ENCODE measurements at places on chromosomes 2 and 18.

- DNase-seq = no peak
Observed at GRCh38 chr2:174750923-174751441, 13.3 kb downstream of the CHRNA1 start.

DNA sequence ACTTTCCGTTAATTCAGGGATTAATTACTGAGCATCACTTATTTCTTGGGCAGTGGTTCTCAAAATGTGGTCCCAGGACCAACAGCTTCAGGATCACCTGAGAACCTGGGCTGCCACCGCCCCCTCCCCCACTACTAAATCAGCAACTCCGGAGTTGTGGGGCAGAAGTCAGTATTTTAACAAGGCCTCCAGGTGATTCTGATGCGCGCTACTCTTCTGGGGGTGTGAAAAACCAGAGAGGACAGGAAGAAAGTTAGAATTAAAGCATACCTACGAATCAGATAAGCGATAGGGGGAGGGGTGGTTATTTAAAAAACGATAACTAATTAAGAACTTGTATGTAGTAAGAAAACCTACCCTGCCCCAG lies 319 bp downstream of the ZSCAN30 start:
- DNase-seq = no peak

DNA sequence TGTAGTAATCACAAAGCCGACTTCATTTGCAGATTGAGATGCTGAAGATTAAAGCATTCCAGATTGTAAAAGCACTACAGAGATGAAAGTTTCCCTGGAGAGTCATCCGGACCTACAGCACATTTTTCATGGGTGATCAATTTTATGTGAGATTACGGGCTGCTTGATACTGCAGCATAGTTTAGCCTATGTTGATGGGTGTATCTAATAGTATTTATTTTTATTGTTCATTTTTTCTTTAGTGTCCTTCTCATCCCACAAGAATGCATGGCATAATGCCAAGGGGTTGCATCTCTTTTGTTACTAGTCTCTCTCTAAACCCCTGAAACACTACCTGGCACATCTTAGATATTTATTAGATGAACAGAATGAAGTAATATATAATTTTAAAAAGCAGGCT lies 240.4 kb downstream of the MBD2 start:
- DNase-seq = peak; percentile 75

GRCh38 chr18:3985020-3985419 lies 470.1 kb downstream of the DLGAP1 start:
- DNase-seq = no peak

DNA sequence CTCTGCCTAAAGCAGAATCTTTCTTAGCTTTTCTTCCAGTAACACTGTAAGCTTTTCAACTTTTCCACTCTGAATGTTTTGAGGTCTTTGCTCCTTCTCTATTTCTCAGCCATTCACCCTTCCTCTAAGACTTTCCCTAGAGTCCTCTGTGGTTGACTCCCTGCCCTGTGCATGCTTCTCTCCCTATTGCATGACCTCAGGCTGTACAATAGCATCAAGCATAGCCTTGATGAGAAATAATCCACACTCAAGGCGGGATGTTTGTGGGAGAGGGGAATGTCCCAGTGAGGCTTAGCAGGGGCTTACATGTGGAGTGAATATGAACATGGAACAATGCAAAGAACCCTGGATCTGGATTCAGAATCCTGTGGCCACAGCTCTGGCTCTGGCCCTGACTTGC lies 48.4 kb upstream of the IGFBP5 start:
- no peak for DNase-seq

DNA sequence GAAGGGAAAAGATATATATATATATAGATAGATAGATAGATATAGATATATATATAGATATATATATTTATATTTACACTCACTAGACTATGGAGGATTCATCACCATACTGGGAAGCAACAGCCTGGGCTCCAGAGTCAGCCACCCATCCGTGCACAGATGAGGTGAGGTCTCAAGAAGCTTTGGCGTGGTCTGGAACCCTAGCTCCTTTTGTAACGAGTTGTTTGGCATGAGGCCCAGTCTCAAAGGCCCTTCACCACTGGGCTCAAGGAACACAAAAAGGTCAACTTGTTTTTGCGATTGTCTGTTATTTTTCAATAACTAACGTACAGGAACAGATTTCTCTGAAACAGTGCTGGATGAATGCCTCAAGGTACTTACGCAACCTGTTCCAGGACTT lies 448.7 kb downstream of the CMPK2 start:
- no peak for DNase-seq

DNA sequence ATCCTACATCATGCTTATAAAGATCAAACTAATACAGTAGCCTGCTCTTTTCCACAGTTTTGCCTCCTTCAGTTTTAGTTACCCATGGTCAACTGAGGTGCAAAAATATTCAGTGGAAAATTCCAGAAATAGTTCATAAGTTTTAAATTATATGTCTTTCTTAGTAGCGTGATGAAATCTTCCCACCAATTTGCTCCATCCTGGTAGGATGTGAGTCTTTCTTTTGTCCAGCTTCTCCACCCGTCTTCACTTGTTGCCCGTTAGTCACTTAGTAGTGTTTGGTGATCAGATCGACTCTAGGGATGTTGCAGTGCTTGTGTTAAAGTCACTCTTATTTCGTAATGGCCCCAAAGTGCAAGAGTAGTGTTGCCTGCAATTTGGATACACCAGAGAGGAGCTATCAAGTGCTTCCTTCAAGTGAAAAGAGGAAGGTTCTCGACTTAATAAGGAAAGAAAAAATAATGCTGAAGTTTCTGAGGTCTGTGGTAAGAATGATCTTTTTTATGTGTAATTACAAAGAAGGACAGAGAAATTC lies 57.0 kb downstream of the CEP192 start:
- no peak for DNase-seq

DNA sequence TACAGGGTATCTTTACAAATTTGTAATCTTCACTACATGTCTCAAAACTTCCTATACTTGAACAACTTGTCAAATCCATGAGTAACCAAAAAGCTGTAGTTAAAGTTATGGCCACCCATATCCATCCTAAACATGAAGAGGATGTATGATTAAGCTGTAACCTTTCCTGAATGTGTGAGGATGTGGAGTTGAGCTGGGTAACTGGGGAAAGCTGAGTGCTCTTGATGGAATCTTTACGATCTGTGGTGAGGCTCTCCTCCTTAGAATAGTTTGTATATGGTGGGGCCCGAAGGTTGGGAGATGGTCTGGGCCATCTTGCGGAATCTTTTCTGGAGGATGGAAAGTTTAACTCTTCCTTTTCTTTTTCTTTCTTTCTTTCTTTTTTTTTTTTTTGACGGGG lies 29.4 kb downstream of the DPP4 start:
- no peak for DNase-seq

GRCh38 chr2:157327200-157327599 lies 1.6 kb upstream of the ERMN start:
- no peak for DNase-seq

- no peak for DNase-seq
Observed at GRCh38 chr2:150357770-150358467, 129.5 kb downstream of the RND3 start.
